ENCODE measurements at places on chromosomes 2 and 18.

DNA sequence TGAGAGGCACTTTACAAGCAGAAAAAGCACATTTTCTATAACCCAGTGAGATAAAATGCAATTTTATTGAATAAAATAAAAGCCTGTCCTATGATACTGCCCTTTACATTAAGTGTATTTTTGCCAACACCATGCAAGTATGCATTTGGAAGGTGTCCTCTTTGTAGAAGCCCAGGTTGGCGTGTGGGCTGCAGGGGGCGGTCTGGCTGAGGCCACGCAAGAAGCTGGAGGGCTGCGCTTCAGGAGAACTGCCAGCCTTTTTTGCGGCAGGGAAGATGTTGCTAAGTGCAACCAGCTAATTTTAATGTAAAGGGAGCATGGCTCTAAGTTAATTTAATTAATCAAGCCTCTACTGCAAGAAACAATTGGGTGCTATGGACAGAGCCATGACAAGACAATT, 562.8 kb upstream of the SALL3 start:
- H3K27me3 ChIP-seq: no peaks in the 10 kb centered on the region
- H3K36me3 ChIP-seq: no peaks in the 10 kb centered on the region
- H3K4me1 ChIP-seq: no peaks in the 10 kb centered on the region
- no peak overlapping the region for H3K27ac ChIP-seq

- no peak overlapping the region for H3K4me3 ChIP-seq
- no peaks in the 10 kb centered on the region for H3K4me1 ChIP-seq
- DNase-seq: no peak
- no peaks in the 10 kb centered on the region for H3K27me3 ChIP-seq
- H3K36me3 ChIP-seq: peaks cover 3% of the 10 kb centered on the region
- H3K27ac ChIP-seq: no peak overlapping the region
Observed at GRCh38 chr18:8785261-8785660, 79.9 kb downstream of the MTCL1 start.

DNA sequence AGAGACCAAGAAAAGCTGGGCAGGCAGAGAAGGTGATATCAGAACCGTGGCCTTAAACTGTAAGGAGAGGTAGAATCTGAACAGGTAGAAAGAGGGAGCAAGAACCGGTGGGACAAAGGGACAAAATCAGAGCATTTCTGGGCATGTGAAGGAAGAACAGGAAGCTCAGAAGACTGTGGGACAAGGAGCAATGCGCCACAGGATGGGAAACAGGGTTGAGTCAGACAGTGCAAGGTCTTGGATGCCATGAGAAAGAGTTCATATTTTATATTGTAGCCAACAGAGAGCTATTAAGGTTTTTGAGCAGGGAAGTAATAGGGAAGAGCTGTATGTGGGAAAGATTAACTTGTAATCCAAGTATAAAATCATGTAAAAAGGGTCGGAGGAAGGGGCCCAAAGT, 106.4 kb upstream of the UGP2 start:
- no peaks in the 10 kb centered on the region for H3K27me3 ChIP-seq
- no peak overlapping the region for H3K27ac ChIP-seq
- no peaks in the 10 kb centered on the region for H3K36me3 ChIP-seq

DNA sequence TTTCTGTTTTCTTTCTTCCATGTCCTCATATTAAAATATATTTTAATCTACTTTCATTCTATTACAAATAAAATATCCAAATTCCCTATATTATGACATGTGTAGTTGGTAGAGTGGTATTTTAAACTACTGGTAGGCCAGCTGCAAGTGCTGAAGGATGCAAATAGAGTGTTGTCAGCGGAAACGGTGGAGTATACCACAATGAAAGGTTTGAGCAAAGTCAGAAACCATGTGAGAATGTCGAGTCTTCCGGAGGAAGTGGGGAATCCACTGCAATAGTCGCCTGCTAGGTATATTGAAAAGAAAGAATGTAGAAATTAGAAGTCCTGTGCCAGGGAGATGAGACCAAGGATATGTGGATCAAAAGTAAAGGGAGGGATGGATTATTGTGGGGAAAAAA, 373.9 kb downstream of the DSEL start:
- H3K4me3 ChIP-seq: no peak overlapping the region
- no peaks in the 10 kb centered on the region for H3K36me3 ChIP-seq
- no peak overlapping the region for H3K27ac ChIP-seq
- no peaks in the 10 kb centered on the region for H3K27me3 ChIP-seq
- no peaks in the 10 kb centered on the region for H3K4me1 ChIP-seq

- DNase-seq: no peak
- no peak overlapping the region for H3K4me3 ChIP-seq
- no peaks in the 10 kb centered on the region for H3K36me3 ChIP-seq
Observed at GRCh38 chr18:28514699-28515098, 337.8 kb upstream of the CDH2 start.

DNA sequence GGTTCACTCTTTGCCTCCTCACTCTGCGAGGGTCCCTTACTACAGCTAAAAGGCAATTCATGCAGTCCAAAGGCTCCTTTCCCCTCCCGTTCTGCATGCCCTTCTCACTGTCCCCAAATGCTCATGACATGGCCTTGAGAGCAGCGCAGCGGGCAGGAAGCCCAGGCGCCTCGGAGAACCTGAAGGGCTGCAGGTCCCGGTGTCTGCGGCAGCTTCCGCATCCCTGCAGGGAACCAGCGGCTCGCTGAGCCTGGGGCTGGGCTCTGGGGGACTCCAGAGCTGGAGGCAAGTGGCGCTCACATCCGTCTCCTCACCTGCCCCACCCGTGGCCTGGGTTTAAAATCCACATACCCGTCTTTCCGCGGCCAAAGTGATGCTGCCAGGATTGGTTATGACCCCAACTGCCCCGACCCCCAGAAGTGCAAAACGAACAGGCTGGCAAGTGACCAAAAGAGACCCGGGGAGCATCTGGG, 462 bp upstream of the CIDEA start:
- peaks cover 8% of the 10 kb centered on the region for H3K4me1 ChIP-seq
- no peak overlapping the region for H3K27ac ChIP-seq
- peaks cover 35% of the 10 kb centered on the region for H3K27me3 ChIP-seq
- no peak for DNase-seq
- H3K36me3 ChIP-seq: no peaks in the 10 kb centered on the region

GRCh38 chr2:15968280-15969178, 28.2 kb downstream of the MYCN start:
- H3K27me3 ChIP-seq: no peaks in the 10 kb centered on the region
- no peak overlapping the region for H3K4me3 ChIP-seq
- H3K36me3 ChIP-seq: no peaks in the 10 kb centered on the region

GRCh38 chr2:163469561-163469962, 266.2 kb downstream of the FIGN start:
- H3K36me3 ChIP-seq: no peaks in the 10 kb centered on the region
- no peaks in the 10 kb centered on the region for H3K27me3 ChIP-seq
- H3K4me1 ChIP-seq: peaks cover 1% of the 10 kb centered on the region
- H3K4me3 ChIP-seq: no peak overlapping the region
- H3K27ac ChIP-seq: no peak overlapping the region

- H3K4me3 ChIP-seq: no peak overlapping the region
- no peak for DNase-seq
- no peaks in the 10 kb centered on the region for H3K27me3 ChIP-seq
- no peak overlapping the region for H3K27ac ChIP-seq
- H3K4me1 ChIP-seq: peaks cover 6% of the 10 kb centered on the region
Observed at GRCh38 chr2:241865957-241866789, 3.4 kb upstream of the RTP5 start.

DNA sequence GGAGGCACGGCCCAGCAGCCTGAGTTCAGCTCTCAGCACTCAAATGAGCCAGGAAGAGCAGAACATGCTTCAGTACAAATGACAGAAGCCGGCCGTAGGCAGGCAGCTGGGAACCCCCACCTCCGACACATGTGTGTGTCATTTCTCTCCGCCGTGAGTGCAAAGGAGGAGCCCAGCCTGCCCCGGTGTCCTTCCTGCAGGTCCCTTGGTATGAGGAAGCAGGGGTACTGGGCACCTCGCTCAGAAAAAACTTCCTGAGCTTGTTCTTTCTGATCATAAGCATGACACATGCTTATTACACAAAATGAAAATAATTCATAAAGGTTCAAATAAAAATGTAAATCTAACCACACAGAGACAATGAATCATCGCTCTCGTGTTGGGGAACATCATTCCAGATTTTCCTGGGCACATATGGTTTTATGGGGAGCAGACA, 35.3 kb downstream of the KCNF1 start:
- no peak overlapping the region for H3K27ac ChIP-seq
- H3K4me1 ChIP-seq: no peaks in the 10 kb centered on the region
- no peaks in the 10 kb centered on the region for H3K27me3 ChIP-seq
- no peak overlapping the region for H3K4me3 ChIP-seq

DNA sequence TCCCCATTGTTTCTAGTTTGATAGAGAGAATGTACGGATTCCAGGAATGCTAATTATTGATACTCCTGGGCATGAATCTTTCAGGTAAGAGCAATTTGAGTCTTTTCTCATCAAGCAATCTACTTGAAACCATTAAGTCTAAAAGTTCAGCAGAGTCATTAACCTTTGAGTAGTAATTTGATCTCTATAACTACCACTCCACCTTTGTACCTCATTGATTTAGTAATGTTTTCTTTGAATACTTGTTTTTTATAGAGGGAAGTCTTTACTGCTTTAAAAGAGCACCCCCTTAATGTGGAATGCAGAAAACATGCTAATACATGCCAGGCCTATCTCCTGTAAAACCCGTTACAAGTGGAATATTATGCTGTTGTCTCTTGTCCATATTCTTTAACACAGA, 45.0 kb downstream of the EIF5B start:
- no peaks in the 10 kb centered on the region for H3K27me3 ChIP-seq
- DNase-seq: no peak
- H3K27ac ChIP-seq: no peak overlapping the region
- H3K4me3 ChIP-seq: no peak overlapping the region

DNA sequence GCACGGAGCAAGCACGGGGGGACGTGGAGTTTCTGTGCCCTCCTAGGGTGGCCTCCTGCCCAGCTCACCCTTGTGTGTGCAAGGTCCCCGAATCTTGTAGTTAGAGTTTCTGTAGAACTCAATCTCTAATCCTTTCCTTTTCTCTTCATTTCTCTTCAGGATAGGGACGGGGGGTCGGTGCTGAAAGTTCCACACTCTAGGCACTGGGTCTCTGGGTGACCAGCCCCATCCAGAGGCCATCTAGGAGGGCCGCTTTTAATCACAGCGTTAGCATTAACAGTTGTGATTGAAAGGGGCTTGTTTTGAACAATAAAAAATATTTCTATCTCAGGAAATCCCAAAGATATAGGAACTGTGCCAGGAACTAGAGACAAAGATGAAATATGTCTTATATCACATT, 10.5 kb downstream of the SOCS6 start:
- no peak overlapping the region for H3K27ac ChIP-seq
- no peaks in the 10 kb centered on the region for H3K4me1 ChIP-seq
- H3K36me3 ChIP-seq: no peaks in the 10 kb centered on the region
- DNase-seq: no peak
- no peaks in the 10 kb centered on the region for H3K27me3 ChIP-seq

DNA sequence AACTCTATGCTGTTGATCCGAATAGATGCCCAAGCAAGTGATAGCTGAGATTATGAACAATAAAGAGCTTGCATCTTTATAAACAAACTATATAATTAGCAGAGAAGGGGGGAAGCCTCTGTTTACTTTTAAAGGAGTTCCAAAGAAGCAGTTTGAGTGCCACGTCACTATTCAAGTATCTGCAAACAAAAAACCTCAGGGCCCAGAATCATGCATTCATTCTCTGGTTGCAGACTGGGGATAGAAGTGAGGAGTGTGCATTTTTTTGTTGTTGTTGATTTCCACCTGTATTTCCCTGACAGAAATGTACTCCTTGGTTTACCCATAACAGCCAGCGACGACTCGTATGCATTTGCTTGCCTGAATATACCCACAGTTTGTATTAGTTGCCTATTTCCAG, 264.3 kb downstream of the PTGR3 start:
- peaks cover 4% of the 10 kb centered on the region for H3K4me1 ChIP-seq
- H3K36me3 ChIP-seq: no peaks in the 10 kb centered on the region
- no peak overlapping the region for H3K4me3 ChIP-seq
- no peak overlapping the region for H3K27ac ChIP-seq
- DNase-seq: no peak

Data from iPS DF 6.9 (cell line).